NCI-H460 (cell line): ENCODE measurements at places on chromosomes 13 and 19.

DNA sequence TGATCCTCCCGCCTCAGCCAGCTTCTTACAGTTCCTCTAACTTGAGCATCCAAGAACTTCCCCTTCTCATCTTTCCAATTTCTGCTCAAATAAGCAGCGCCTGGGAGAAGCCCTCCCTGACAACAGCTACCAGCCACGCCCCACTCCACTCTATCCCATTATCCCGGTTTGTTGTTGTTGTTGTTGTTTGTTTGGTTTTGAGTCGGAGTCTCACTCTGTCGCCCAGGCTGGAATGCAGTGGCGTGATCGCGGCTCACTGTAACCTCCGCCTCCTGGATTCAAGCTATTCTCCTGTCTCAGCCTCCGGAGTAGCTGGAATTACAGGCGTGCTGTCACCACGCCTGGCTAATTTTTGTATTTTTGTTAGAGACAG lies 822 bp upstream of the PTPRS start:
- DNase-seq: no peak

DNA sequence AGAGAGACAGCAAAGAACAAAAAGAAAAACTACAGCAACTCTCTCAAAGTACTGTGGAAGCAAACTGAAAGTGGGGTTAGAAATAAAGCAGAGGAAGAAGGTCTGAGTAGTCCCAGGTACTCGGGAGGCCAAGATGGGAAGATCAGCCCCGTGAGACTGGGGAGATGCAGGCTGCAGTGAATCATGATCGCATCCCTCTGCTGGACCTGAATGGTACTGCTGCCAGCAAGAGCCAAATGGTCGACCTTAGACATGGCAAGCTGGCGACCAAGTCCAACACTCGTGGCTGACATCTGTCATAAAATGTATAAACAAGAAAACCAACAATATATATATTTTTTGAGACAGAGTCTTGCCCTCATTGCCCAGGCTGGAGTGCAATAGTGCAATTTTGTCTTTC lies 33.7 kb upstream of the ZNF724 start:
- DNase-seq: peak; percentile 19

- DNase-seq: no peak
Measured at GRCh38 chr13:66102864-66103263, 1127.3 kb downstream of the PCDH9 start.

- no peak for DNase-seq
Measured at GRCh38 chr19:9856609-9857008, 21.5 kb downstream of the PIN1 start.

- no peak for DNase-seq
Measured at GRCh38 chr13:88622362-88622973, 951.3 kb downstream of the SLITRK5 start.

DNA sequence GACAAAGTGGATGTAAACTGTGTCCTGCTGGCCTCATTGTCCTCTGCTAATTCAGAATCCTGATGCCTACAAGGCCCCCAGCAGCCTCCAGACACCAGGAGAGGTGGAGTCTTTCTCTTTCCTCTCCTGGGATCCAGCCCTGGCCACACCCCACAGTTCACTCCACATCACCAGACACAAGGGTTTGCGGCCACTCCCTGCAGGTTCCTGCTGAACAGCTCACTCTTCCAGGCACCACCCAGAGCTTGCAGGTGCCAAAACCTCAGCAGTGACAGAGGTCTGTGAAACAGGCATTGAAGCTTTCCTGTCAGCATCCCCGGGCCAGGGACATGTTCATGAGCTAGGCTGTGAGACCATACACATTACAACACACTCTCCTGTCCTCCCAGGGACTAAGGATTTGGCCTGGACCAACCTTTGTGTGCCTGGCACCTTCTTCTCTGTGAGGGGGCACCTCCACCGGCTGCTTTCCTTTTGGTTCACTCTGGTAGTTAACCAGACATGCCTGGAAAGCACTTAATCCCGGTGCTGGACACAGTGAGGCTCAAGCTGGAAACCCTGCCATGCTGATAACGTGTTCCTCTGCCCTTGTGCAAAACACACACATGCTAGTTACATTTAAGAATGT lies 11.1 kb upstream of the ATP12A start:
- no peak for DNase-seq
